Activated CD4-positive, CD25-positive, alpha-beta regulatory T cell (primary cell): ENCODE measurements at places on chromosomes 16 and 17.

GRCh38 chr17:11889266-11889665, 108.0 kb downstream of the ZNF18 start:
- no peak for DNase-seq

- no peak for DNase-seq
These were observed 53.6 kb downstream of the LDHD start for GRCh38 chr16:75062976-75063346.

DNA sequence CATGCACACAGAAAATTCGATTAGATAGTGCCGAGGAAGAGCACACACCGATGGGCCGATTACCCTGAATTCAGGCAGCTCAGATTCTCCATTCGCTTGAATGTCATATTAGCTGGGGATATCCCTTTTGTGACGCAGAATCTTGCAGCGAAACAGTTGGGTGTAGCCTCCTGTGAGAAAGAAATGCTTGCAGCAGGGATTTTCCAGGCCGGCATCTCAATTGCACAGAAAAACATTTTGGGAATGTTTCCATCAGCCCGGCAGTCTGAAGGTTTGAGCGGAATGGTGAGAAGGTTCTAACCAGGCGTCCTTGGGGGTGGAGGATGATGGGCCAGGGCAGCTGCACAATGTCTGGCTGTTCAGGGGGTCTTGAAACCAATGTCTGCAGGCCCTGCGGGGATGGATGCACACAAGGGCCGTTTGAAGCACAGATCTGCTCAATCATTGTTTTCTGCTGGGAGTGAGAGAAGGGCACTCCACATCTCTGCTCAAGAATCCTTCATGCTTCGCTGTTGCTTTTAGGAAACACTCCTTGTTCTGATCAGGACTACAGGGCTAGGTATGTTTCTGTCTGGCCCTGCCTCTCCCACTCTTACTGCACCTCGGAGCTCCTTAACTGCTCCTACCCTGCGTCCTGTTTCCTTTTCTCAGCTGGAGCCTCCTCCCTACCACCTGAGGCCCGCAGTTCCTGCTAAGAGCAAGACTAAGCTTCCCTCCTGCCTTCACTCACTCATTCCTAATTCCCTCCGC, 94.6 kb downstream of the CMIP start:
- DNase-seq: no peak

DNA sequence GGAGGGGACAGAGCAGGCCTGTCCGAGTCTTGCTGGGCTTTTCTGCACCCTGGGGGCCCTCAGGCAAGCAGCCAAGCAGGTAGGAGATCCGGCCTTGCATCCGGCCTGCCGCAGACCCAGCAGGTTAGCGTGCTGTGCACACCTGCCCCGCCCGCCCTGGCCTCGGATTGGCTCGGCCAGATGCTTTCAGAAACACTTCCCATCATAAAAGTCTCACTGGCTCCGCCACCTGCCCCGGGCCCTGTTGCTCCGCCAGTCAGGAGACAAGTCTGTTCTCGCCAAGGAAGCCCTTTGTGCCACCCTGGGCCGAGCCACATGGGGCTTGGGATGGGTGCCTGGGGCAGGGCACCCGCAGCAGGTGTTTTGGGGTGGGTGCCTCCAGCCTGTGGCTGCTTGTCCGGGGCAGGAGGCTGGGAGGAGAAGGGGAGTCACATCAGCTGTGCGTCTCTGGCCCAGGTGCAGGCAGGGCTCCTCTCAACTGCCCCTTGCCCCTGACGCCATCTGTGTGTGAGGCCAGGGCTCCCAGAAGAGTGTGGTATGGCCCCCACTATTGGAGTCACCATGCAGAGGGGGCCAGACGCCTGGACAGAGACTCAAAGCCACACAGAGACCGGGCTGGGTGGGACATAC, 228.2 kb upstream of the GSE1 start:
- no peak for DNase-seq

- DNase-seq: no peak
These were observed 5.1 kb downstream of the MMD start for GRCh38 chr17:55416470-55417052.

GRCh38 chr17:51493206-51493605, 232.9 kb downstream of the UTP18 start:
- DNase-seq: no peak

- peak; percentile 65 for DNase-seq
These were observed at the start of gene CORO1A for GRCh38 chr16:30183233-30184095. CORO1A (plus strand) TSS chr16:30183602; CDS start chr16:30185210, 1,608 bp downstream.

- no peak for DNase-seq
These were observed 150.3 kb downstream of the ENGASE start for GRCh38 chr17:79224903-79225302.

- no peak for DNase-seq
These were observed 65.6 kb downstream of the TOM1L2 start for GRCh38 chr17:17906418-17907215.

DNA sequence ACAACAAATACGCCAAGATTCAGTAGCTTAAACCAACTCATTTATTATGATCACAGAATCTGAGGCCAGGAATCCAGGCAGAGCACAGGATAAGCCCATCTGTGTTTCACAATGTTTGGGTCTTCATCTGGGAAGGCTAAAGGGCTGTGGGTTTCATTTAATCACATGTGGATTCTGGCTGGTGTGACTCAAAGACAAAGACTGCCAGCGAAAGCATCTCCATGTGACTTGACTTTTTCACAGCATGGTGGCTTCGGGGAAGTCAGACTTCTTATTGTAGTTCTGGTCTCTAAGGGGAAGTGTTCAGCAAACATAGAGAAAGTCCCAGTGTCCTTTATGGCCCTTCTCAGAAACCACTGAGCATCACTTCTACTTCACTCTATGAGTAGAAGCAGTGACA, 1014.4 kb upstream of the GOT2 start:
- no peak for DNase-seq

DNA sequence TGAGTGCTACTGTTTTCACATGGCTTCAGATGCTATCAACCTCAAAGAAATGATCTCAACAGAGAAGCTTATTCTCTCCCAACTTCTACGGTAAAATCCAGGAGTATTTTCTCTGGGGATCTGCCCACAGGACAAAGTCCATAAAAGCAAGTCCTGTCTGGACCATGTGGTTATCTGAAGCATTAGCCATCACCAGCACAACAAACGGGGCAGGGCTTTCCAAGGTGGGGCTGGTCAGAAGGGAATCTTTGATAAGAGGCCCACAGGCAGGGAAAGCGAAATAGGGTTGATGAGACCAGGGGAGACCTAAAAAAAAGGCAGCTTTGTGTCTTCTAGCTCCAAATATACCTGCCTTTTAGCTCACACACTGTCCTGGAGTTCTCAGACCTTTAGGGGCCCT, 38.7 kb upstream of the CACNG3 start:
- DNase-seq: no peak

DNA sequence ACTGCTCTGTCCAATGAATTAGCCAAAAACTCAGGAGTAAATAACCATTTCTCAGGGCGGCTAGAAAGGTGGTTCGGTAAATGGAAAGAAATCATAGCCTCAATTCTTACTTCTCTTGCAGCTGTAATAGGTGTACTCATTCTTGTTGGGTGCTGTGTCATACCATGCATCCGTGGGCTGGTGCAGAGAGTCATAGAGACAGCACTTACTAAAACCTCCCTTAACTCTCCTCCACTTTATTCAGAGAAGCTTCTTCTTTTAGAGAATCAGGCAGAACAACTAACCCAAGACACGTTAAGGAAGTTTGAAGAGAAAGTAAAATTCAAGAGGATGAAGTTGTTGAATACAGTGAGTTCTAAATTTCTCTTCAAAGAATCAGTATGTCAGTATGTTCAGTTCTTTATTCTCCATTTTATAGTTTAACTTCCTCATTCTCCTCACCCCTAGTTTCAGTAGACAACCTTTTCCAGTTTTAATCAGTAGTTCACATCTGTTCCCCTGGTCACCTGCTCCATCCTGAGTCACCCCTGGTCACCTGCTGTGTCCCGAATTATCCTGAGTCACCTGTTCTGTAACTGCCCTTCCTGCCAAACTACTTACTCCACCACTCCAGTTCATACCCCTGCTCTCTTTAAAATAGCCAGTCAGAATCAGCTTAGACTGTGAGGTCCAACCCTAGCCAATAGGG, 85.9 kb downstream of the EMP2 start:
- DNase-seq: no peak

DNA sequence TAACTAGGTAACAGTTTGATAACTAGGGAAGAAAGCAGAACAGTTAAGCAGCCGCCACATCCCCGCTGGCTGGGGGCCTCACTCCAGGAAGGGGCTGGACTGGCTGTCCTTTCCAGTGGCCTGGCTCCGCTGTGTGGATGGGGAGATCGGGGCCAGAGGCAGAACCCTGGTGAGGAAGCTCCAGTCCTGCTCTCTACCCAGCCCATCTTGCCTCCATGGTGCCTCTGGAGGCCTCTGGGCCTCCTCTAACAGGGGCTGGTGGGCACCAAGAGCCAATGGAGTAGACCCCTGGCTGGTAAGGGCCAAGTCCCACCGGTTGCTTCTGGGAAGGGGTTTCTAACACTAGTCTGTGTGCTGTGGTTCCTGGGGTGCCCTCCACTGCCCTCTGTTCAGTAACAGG, 8.1 kb downstream of the CNP start:
- no peak for DNase-seq

GRCh38 chr17:38925263-38925995, at the start of gene LASP1NB:
LASP1NB (plus strand) TSS chr17:38925614.
- peak; percentile 9 for DNase-seq

GRCh38 chr16:11254913-11255736, 879 bp downstream of the SOCS1 start:
- DNase-seq: peak; percentile 51

GRCh38 chr16:85326113-85326793, 214.0 kb upstream of the CIBAR2 start:
- DNase-seq: no peak

- DNase-seq: no peak
These were observed 148.4 kb downstream of the SLC39A11 start for GRCh38 chr17:72943826-72944689.

- DNase-seq: no peak
These were observed 111.6 kb upstream of the HAS3 start for GRCh38 chr16:68993885-68994284.

GRCh38 chr17:81238490-81238814, 403 bp downstream of the TEPSIN start:
- no peak for DNase-seq

GRCh38 chr16:684071-684794, at the start of gene JMJD8:
JMJD8 (minus strand) TSS chr16:684334; CDS start chr16:684319, 15 bp downstream.
- DNase-seq: peak; percentile 94

DNA sequence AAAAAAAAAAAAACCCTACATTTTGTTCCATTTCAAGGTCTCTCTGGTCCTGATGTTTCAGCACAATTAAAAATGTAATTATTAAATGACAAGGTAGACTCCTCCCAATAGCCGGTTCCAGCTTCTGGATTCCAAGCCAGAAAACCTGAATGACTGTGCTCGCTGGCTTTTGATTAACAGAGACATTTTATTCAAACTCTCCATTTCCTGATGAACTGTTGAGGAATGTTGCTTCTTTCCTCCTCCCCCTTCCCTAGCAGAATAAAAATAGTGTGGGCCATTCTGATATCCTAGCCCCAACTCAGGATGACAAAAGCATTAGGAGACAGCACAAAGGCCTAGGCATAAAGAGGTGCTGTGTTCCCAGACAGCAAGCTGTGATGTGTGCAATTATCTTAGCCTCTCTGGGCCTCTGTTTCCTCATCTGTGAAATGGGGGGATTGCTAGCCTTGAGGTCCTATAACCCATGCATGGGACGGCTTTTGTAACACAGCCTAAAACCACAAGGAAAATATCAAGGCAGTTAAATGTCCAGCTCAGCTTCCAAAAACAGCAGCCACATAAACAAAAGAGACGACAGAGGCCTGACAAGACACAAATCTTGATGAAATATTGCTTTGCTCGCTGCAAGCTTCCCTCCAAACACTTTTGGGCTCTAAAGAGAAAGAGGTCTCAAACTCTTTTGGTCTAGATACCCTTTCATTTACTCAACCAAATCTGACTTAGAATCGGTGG, 127.2 kb upstream of the RCVRN start:
- no peak for DNase-seq

DNA sequence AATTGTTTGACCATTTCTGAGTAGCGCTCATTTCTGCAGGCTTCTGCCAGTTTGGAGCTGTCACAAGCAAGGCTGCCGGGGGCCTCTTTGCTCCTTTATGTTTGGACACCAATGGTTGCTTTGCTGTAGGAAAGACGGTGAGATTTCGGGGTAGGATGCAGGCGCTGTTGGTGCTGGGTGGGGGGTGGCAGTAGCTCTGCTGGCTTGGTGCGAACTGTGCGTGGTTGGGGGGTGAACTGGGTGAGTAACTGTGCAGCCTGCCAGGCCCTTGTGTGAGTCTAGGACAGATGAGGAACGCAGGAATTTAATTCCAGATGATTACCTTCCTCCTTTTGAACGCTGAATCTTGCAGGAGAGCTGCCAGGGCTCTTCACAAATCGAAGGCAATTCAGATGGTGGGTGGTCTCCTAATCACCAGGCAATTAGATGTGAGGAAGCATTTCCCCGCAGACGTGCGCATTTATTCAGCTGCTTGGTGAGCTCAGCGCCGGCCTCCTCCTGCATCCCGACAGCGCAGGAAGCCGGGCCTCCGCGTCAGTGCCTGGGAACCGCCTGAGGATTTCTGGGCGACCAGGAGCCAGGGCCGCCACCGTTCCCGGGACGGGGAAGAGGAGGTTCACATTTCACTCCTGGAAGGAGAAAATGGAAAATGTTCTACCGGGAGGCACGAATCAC, 154.4 kb downstream of the FOXL1 start:
- no peak for DNase-seq

DNA sequence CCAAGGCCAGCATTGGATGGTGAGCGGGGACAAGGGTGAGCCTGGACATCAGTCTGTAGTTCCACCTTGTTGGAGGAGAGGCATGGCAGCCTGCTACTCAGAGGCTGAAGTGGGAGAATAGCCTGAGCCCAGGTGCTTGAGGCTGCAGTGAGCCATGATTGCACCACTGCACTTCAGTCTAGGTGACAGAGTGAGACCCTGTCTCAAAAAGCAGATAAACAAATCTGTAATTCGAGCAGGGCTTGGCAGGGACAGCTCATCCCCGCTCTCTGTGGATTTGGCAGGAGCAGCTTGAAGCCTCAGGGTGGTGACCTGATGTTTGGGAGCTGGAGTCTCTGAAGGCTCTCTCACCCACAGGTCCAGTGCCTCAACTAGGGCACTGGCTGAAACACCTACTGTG, 38.6 kb upstream of the ZCCHC14 start:
- no peak for DNase-seq

GRCh38 chr17:35731239-35731916, at the start of gene RASL10B:
RASL10B (plus strand) TSS chr17:35731639; CDS start chr17:35735185, 3,546 bp downstream.
- DNase-seq: peak; percentile 15
